ENCODE measurements at places on chromosomes 12 and 14. TPM values are rescaled to one million over a fixed set of nuclear protein-coding genes. Genes with fewer than 3 reads are reported as not detected.

RND1 gene
- total RNA-seq = 10.7 TPM

ZDHHC22 gene
- total RNA-seq = 0.57 TPM

GRCh38 chr12:39368891-39369290 lies 74.0 kb downstream of the KIF21A start:
- no peaks in the 10 kb centered on the region for H3K27me3 ChIP-seq
- no peak overlapping the region for H3K27ac ChIP-seq
- H3K4me3 ChIP-seq = no peak overlapping the region

YBX3 gene
- total RNA-seq = 428 TPM

GRCh38 chr14:86491743-86492142 lies 961.8 kb downstream of the FLRT2 start:
- no peaks in the 10 kb centered on the region for H3K4me1 ChIP-seq
- no peak for DNase-seq
- no peaks in the 10 kb centered on the region for H3K36me3 ChIP-seq

Data from endodermal cell (in vitro differentiated cells).